ENCODE measurements at places on chromosomes 2 and 18.
A peak's percentile ranks its signal among the peaks of the same experiment; 100 is the strongest.

DNA sequence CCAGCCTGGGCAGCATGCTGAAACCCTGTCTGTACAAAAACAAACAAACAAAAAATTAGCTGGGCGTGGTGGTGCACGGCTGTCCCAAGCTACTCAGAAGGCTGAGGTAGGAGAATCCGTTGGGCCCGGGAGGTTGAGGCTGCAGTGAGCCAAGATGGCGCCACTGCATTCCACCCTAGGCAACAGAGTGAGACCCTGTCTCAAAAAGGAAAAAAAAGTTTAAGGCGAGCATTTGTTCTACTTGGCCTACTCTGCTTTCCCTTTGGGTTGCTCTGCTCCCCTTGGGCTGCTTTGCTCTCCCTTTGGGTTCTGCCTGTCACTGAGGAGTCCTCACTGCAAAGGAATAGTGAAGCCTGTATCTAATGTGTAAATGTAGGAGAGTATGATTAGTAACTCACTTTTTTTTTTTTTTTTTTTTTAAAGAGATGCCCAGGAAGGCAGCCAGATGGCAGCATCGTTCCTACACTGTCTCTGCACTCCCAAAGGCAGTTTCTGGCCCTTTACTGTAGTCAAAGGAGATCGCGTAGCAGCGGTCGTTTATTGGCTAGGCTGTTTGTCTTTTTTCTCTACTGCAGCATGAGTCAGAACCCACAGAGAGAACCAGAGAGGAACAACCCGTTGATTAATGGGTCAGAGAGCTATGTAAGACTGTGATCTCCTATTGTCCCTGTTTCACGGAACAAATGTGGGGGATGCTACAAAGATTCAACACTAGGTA lies 118.3 kb upstream of the CWC22 start:
- peak; percentile 23 for DNase-seq

DNA sequence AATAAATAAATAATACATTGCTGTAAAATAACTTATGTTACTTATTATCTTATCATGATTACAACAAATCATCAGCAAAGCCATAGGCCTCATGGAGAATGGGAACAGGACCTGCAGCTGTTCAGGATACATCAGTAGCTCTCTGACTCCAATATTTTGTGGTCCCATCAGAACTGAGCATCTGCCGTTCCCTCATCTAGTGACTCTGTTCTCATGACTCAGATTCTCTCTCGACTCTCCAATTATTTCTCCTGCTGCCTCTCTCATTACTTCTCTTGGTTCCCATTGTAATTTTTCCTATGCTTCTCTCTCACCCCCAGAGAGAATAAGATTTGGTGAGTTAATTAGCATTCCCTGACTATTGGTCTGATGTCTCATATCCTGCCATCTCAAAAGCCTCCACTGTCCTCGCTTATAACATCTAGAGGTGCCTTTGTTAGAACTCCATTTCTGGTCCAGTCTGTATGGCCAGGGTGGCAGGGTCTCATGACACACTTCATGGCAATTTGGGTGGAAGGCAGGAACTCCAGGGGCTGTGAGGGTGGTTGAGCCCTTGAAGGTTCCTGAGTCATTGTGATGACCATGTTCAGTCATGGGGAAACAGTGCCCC lies 78.0 kb upstream of the TANC1 start:
- DNase-seq = no peak

- no peak for DNase-seq
Measured at GRCh38 chr2:127673291-127674069, 1.9 kb downstream of the LIMS2 start.

GRCh38 chr2:134718023-134718816 lies 580 bp downstream of the TMEM163 start:
- no peak for DNase-seq

GRCh38 chr18:78247615-78248289 lies 731.9 kb upstream of the SALL3 start:
- DNase-seq = no peak

GRCh38 chr18:55473058-55473457 lies 114.9 kb downstream of the TCF4 start:
- no peak for DNase-seq

DNA sequence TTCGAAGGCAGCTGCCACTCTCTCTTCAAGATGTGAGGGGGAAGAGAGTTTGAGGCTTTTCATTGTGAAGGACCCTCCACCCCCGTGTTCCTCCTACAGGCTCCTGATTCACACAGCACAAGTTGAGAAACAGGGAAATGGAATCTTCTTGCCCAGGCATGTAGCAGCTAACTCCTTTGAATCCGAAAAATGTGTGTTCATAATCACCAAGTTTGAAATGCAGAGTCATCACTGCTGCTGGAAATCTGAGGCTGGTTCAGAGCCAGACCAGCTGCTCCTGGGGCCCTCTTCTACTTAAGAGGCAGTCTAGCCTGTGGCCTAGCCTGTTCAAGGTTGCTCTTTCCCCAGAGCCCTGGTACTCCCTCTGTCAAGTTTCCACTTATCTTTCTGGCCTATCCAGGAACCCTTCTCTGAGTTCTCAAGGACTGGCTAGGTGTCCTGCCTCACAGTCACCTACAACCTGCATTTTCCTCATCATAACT lies 166.4 kb downstream of the TMEM247 start:
- DNase-seq = no peak

DNA sequence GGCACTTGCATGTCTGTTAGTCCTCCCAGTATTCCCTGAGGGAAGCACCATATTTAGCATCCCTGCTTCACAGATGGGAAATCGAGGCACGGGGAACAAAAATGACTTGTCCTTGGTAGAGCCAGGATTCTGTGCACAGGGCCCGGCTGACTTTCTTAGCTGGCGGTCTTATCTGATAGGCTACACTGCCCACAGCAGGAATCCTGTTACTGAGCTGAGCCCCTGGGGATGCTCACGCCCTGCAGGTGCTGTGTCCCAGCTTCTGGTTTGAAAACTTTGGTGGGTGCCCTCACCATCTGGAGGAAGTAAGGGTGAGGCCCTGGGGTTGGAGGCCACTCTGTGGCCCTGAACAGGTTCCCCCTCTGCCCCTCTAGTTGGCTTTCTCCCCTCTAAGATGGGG lies 68.4 kb upstream of the MCFD2 start:
- DNase-seq = no peak

- no peak for DNase-seq
Measured at GRCh38 chr2:1686784-1687105, 57.6 kb downstream of the PXDN start.

DNA sequence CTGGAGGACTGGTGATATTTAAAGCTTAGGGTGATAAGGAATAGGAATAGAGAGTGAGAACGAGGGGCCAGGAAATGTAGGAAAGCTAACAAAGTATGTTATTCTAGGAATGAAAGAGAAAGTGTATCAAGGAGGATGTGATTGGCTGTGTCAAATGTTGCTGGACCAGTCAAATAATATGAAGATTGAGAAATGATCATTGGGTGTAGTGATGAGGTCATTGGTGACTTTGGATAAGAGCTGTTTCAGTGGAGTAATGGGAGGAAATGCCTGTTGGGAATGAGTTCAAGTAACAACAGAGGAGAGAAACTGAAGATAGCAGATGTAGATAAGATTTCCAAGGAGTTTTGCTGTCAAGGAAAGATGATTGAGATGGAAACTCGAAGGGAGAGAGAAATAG lies 74.4 kb downstream of the UBE2E3 start:
- DNase-seq = no peak

DNA sequence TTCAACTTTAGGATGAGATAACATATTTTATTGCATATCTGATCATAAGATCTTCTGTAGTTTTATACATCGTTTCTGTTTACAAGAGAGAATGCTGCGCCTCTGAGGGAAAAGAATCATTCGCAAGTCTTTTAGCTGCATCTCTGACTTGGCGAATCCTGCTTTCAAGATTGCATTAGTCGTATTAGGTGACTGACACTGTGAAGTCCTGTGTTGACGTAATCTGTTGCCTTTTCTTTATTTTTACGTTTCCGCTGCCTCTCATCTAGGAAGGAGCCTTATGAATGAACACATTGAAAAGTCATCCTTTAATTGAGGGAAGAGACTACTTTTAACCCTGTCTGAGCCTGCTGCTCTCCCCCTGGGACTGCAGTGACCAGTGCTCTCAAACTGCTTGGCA lies 101.5 kb downstream of the LDLRAD4 start:
- DNase-seq = no peak

GRCh38 chr2:233424154-233424951 lies 70.1 kb downstream of the DGKD start:
- DNase-seq = no peak

DNA sequence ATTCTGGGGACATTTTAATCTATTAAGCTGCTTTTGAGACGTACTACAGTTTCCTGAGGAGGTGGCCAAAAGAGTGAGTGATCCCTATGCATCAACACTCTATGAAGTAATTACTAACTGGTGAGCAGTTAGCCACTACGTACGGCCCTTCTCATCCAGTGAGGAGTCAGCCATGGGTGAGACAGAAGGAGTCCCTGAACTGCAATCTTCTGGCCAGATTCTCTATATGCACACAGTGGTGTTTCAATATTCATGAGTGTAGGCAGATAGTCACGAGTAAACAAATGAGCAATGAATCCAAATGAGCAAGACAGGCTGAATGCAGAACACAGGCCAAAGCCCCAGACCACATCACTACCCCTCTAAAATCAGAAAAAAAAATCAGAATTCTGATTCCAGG lies 29.8 kb upstream of the TMEM214 start:
- no peak for DNase-seq

DNA sequence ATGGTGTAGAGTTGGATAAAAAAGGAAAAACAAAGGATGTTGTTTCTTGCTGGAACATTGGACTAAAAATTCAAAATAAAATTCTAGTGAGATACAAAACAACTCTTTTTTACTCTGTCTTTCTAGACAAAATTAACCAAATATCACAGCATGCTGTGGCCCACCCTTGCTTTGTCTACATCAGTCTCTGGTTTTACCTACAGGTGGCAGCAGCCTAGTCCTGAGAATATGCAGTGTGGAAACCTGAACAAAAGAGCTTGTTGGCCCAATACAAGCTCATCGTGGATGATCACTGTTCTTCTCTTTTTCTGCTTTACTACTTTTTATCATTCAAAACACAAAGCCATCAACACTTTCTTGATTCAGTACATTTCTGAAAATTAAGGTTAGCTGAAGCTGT lies 210.4 kb downstream of the CDH19 start:
- DNase-seq = no peak

DNA sequence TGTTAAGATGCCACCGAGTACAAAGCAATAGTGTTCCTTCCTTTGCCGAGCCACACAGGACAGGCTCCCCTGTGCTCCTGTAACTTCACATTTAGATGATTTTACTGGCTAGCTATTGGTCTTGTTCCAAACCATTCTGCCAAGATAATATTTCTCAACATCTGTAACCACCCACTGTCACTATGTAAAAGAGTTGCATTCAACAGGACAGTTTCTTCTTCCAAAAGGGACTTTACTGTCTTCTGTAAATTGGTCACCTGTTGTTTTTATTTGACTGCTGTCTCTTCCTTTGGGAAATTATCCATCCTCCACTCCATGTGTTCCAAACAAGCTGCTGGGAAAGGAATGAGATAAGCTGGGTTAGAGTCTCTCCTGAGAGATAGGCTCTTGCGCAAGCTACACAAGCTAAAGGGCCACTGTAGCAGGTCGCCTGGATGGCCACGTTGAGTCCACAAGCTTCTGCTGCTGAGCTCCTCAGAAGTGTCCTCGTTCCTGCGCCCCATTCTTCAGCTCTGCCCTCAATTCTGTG lies 14.4 kb upstream of the BZW1 start:
- DNase-seq = no peak

DNA sequence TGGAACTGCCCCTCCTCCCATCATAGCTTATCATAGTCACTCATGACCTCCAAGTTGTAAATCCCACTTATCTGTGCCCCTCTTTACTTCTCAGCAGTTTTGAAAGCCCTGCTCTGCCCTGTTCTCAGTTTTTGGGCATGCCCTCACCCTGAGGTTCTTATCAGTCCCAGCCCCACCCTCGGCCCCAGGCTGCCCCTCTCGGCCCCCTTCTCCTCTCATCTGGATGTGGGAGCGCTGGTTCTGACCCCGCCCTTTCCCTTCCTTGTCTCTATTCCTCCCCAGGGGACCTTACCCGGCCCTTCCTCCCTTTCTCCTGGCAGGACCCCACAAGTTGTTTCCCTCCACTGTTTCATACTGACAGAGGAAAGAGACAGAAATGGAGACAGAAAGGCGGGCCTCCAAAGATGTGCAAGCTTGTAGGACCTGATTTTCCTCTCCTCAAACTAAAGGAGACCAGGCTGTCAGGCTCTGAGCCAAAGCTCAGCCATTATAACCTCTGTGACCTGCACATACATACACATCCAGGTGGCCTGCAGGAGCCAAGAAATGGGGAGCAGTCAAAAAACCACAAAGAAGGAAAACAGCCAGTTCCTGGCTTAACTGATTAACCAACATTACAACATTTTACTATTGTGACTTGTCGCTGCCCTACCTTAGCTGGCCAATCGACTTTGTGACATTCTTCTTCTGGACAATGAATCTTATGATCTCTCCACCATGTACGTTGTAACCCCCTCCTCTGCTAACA lies 171.0 kb upstream of the HS6ST1 start:
- no peak for DNase-seq

GRCh38 chr2:96118698-96119388 lies 2.5 kb upstream of the ADRA2B start:
- no peak for DNase-seq

DNA sequence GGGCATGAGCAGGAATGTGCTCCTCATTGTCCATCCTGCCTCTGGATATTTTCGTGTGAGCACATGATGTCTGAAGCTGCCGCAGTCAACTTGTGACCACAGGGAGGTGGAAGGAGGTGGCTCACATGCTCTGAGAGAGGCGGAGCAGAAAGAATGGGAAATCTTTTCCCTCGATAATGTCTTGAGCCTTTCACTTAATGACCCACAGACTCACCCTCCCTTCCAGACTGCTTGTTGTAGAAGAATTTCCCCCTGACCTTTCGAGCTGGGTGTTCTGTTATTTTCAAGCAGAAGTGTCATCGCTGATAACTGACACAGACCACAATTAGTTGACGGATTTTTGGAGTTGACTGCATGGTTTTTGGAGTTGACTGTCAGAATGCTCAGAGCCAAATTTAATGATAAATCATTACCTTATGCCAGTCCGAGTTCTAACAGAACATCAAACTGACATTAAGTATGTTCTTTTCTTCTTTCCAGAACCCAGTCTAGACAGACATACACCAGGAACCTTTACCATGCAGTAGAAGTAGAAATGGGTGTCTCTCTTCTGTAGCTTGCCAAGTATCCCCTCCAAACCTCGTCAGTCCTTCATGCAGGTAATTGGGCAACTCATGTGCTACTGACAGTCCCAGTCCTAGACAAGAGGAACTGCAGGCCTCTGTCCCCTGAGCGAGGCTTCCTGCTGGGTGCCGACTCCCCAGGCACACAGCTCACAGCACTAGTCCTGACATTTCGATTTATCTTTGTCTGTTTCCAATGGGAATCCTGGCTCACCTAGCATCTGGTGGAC lies 29.4 kb upstream of the RTTN start:
- DNase-seq = no peak

GRCh38 chr18:10015288-10015701 lies 101.5 kb downstream of the VAPA start:
- DNase-seq = no peak
